ENCODE measurements at places on chromosomes 1 and 21. TPM values are rescaled to one million over a fixed set of nuclear protein-coding genes. Genes with fewer than 3 reads are reported as not detected.

DNA sequence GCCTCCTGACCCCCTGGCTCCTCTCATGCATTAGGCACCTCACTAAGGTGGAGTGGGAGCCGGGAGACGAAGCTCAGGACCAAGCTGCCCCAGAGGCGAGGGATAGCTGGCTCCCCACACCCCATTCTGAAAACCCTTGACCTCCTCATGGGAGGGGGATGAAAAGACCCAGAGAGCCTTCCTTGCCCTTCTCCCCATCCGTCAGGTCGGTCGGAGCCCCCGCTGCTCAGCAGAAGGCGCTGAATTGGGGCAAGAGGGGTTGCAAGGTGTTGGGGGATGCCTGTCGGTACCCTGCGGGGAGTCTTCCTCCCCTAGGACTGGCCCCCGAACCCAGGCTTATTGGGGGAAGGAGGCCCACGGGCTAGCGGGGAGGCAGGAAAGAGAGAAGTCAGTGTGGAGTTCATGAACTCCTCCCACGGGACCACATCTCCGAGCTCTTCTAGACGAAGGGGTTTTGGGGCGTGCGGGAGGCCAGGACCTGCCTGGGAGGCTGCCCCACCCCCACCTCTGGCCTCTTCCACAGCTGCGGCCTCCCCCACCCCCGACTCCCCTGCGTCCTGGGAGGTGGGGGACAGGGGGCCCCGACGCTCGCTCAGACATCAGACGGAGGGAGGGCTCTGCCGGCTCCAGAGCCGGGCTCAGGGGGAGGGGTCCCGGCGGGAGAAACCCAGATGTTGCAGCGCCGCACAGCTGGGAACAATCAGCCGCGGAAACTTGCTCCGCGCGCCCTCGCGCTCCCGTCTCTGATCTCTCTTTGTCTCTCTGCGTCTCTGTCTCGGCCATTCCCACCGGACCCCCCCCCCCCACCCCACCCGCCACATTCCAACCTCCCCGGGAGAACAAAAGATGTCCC, 719 bp downstream of the MFAP2 start:
- DNase-seq, result peak; percentile 71

GRCh38 chr1:116279715-116280114, 93.3 kb upstream of the ATP1A1 start:
- DNase-seq, result no peak

DNA sequence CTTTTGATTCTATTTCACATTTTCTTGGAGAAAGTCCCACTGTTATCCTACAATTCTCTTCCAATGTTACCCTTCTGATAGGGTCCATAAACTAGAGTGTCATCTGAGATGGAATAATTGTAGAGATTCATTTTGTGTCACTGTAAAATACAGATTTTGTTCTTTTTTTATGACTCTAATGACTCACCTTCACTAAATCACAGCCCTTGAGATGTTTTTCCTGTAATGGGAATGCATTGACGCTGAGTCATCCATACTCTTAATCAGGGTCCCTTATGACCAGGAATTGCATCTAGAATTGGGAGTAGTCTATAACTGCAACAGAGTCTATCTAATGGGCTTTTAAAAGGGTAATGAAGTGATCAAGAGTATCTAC, 315.5 kb downstream of the TGFB2 start:
- no peak for DNase-seq

GRCh38 chr1:46131712-46132528, 509 bp downstream of the PIK3R3 start:
- DNase-seq, result peak; percentile 51

GRCh38 chr1:178091986-178092745, 1.7 kb upstream of the RASAL2 start:
- no peak for DNase-seq

GRCh38 chr1:212507369-212507768, 74.6 kb downstream of the NENF start:
- no peak for DNase-seq

DNA sequence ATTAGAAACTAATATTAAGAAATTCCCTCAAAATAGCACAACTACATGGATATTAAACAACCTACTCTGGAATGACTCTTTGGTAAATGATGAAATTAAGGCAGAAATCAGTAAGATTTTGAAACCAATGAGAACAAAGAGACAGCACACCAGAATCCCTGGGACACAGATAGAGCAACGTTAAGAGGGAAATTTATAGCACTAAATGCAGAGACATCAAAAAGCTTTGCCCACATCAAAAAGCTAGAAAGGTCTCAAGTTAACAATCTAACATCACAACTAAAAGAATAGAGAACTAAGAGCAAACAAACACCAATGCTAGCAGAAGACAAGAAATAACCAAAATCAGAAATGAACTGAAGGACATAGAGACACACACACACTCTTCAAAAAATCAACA, 48.6 kb upstream of the LRRC8B start:
- DNase-seq, result no peak

- no peak for DNase-seq
These were observed 93.2 kb upstream of the KCTD3 start for GRCh38 chr1:215473943-215474342.

GRCh38 chr1:227299241-227299627, 19.1 kb downstream of the CDC42BPA start:
- no peak for DNase-seq

DNA sequence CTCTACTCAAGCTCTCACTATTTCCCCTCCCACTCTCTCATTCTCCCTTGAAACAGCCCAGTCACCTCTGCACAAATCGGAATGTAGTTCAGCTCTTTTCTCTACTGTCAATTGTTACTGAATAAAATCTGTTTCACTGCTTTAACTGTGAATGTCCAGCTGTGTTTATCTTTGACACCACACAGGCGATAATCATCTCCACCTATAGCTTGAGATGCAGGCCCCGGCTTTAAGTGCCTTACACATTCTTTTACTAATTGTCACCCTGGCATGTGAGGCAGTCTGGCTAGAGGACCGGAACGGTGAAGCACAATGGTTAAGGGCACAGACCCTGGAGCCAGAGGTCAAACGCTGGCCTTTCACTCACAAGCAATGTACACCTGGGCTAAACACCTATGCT, 122.8 kb upstream of the C8B start:
- DNase-seq, result no peak

DNA sequence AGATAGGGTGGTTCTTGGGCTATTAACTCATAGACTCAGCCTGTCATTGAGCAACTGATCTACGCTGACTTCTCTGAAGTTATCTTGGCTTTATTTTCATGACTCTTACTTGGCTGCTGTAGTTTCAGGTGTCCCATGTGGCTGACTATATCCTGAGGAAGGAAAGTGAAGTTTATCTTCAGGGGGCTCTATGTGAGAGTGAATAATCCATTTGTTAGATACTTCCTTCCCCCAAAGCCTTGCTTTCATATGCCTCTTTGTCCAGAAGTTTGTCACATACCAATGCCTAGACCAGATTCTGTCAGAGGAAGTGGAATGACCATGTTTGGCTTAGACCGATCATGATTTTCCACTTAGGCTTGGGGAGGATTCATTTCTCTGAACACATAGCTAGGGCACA, 27.9 kb upstream of the C1orf87 start:
- no peak for DNase-seq

DNA sequence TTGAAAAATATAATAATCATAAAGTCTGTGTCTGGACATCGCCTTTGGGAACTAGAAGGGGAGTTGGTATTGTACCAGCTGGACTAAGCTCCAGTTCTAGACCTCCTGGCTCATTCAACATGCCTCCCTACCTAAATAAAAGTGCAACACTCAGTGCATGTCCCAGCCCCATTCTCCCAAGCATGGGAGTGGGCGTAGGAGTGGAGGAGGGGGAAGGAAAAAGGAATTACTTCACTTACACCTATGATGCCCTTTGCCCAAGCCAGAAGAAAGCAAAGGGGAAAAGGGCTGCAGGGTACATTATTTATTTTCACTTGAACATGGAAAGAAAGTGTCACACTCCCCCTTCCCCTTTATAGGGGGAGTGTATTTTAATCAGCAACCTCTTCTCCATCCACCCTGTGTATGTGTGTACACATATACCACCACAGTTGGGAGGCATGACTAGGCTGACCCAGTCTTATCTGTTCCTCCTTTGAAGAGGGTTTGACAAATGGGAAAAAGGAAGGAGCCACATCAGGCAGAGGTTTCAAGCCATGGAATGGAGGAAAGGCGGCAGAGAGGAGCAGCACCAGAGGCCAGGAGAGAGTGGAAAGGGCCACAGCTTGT, 3.2 kb downstream of the NIT1 start:
- no peak for DNase-seq

DNA sequence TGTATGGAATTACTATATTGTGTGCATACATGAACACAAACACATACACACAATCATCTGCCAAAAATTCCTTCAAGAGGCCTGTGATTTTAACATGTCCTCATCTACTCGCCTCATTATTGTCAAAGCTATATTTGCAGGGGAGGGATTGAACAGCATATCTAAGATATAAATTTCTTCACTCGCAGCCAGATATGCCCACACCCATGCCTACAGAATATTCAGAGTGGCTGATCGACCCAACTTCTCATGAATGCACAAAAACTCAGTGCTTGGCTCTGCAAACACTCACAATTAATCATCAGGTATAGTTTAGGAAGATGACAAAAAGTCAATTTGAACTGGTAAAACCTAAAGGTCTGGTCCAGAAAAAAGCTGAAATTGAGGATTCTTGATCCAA, 25.1 kb upstream of the CCN1 start:
- DNase-seq, result no peak

DNA sequence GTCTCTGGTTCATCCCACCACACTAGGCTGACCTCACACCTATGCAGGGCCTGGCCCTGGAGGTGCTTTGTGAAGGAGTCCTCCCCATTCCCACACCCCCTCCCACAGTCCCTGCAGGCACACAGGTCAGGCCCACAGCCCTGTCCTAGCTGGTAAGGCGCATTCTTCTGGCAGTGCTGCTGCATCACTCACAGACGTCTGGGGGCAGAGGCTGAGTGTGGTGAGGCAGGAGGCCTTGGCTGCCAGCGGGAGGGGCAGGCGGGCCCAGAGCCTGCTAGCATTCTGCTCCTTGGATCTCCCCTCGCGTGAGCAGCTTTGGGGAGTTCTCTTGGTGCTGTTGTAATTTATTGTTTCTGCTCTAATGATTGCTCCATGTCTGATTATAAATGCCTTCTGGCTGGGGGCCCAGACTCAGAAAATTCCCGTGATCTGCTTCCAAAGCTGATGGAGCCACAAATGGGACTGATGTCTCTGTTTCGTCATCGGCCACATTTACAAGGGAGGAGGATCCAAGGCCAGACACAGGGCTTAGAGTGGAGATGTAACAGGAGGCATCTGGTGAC, 62.9 kb downstream of the TRABD2B start:
- no peak for DNase-seq

DNA sequence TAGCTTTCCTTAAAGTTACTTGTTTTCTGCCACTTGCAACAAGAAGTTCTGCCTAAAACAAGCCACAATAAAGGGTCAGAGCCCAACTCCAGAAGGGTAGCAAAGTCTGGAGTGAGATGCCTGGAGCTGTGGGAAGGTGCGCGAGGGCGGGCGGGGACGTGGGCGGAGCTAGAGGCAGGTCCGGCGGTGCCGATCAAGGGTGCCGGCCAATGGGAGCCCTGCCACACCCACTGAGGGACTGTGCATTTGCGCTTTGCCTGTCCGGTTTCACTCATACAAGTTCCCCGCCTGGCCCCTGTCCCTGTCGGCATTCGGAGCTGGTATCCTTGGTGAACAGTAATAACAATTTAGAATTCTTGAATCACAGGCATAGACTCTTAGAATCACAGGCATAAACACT, 732.4 kb downstream of the MATN1 start:
- no peak for DNase-seq

DNA sequence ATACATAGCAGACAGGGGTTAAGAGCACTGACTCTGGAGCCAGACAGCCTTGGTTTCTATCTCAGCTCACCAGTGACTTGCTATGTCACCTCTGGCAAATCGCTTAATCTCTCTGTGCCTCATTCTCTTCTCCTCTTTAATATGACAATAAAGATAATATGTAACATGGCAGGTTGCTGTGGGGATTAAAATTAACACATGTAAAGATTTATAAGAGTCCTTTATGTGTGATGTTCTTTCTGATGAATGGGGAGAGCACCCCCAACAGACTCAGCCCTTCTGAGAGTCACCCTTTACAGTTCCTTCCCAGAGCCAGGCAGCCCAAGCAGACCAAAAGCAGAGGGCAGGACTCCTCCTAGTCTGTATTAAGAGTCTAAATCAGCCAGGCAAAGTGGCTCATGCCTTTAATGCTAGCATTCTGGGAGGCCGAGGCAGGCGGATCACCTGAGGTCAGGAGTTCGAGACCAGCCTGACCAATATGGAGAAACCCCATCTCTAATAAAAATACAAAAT, 76.5 kb upstream of the SDC3 start:
- DNase-seq, result no peak

GRCh38 chr1:214458541-214458940, 92.9 kb downstream of the PTPN14 start:
- no peak for DNase-seq

DNA sequence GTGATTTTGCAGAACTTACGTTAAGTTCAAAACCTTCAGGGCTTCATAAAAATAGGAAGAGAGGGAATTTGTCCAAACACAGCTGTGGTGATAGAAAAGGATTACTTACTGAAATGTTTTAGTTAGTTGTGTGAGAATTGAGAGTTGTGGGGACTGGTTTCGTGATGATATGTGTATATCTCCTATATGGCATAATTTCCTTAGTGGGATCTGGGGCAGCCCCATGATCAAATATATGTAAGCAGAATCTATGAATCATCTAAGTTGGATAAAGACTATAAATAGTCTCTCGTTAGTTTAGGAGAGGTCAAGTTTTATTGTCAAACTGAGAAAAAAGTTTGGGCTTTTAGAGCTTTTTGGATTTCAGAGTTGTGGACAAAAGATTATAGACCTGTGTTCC, 14.9 kb downstream of the MTR start:
- DNase-seq, result no peak

GRCh38 chr21:17455028-17455353, 57.9 kb upstream of the CXADR start:
- DNase-seq, result no peak

The DIRAS3 gene
- polyA plus RNA-seq, result 1.6 TPM

The CLCA4 gene
- polyA plus RNA-seq, result not detected

The SLC44A5 gene
- polyA plus RNA-seq, result 21.7 TPM

The NEXN gene
- 10.8 TPM for polyA plus RNA-seq

The FAM72D gene
- polyA plus RNA-seq, result 1.6 TPM

The IL19 gene
- polyA plus RNA-seq, result 0.68 TPM

The NKAIN1 gene
- polyA plus RNA-seq, result 5.1 TPM

The PLA2G2D gene
- polyA plus RNA-seq, result 0.04 TPM

The LYPD8 gene
- polyA plus RNA-seq, result not detected

The RAVER2 gene
- 28.9 TPM for polyA plus RNA-seq

The ASPM gene
- polyA plus RNA-seq, result 20.1 TPM

The RGL1 gene
- 50.1 TPM for polyA plus RNA-seq

The CRNN gene
- polyA plus RNA-seq, result not detected

The BMP8A gene
- polyA plus RNA-seq, result 0.61 TPM

The GPA33 gene
- 1.1 TPM for polyA plus RNA-seq

The TSPAN1 gene
- polyA plus RNA-seq, result 97.3 TPM

The TINAGL1 gene
- 34.9 TPM for polyA plus RNA-seq

Measured in renal cortex interstitium (tissue), 15 donors.